DMS79 (cell line): ENCODE measurements at places on chromosomes 2 and 18.

- DNase-seq = no peak
These were observed 258.4 kb upstream of the ZNF804A start for GRCh38 chr2:184339966-184340365.

GRCh38 chr2:222142027-222142426, 156.8 kb downstream of the PAX3 start:
- DNase-seq = no peak

- no peak for DNase-seq
These were observed 261.6 kb downstream of the LTBP1 start for GRCh38 chr2:33208400-33208799.

DNA sequence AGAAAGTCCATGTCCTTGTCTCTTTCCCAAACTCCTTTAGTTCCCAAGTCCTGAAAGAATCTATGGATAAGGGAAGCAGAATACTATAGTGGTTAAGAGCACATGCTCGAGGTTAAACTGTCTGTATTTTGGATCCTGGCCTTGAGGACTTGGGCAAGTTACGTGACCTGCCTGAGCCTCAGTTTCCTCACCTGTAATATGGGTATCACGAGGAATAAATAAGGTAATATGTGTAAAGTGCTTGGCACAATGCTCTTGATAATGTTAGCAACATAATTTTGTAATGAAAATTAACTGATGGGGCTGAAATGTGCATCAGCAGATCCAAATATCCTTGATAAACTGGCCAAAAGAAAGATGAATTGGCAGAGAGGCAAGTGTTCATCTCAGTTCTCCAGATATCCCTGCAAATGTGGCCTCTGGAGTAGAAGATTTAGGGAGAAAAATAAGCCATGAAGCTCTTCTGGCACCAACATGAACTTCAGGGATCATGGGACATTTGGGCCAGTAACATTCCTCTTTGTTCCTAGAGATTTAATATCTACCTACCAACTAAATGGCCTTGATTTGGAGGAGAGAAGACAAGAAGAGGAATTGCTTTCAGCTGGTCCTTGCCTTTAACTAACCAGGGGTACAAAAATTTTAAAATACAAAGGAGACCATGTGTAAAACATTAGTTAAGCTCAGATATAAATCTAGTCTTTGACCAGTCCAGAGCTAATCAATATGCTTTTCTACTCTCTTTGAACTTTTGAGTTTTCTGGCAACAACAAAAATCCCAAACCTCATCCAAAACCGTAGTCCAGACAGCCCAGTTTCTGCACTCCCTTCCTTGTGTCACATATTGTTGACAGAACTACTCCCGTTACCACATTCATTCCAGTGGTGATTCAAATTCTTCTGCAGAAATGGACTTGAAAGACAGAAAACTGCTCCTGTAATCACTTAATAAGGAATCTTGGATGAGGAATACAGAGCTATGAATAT, 52.7 kb upstream of the EML4 start:
- no peak for DNase-seq

GRCh38 chr18:4586731-4587130, 131.6 kb upstream of the DLGAP1 start:
- DNase-seq = no peak
